ENCODE measurements at places on chromosomes 1 and 21.

DNA sequence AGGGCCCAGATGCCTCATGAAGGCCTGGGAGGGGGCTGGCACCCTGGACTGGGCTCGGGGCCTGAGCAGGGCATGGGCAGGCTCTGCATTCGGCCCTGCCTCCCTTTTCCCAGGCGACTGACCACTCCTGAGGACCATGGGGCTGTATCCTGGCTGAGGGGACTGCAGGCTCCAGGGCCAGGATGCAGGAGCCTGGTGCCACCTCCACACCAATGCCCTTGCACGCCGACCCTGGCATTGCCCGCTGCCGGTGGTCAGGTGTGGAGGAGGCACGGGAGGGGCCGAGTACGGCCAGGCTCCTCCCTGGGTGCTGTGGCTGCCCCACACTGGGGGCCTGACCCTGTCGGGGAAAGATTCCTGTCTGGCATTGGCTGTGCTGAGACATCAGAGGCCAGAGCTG, 128.9 kb downstream of the SIK1 start:
- H3K27me3 ChIP-seq = no peaks in the 10 kb centered on the region
- H3K4me3 ChIP-seq = no peak overlapping the region
- H3K36me3 ChIP-seq = no peaks in the 10 kb centered on the region

- no peaks in the 10 kb centered on the region for H3K4me1 ChIP-seq
- no peak for DNase-seq
Measured at GRCh38 chr1:180167721-180168467, 13.2 kb downstream of the QSOX1 start.

GRCh38 chr1:182315167-182315556, 76.4 kb downstream of the GLUL start:
- H3K4me3 ChIP-seq = no peak overlapping the region
- no peak overlapping the region for H3K27ac ChIP-seq
- H3K4me1 ChIP-seq = no peaks in the 10 kb centered on the region
- no peaks in the 10 kb centered on the region for H3K36me3 ChIP-seq

- no peaks in the 10 kb centered on the region for H3K36me3 ChIP-seq
- no peak overlapping the region for H3K4me3 ChIP-seq
- H3K27ac ChIP-seq = no peak overlapping the region
- no peaks in the 10 kb centered on the region for H3K27me3 ChIP-seq
- H3K4me1 ChIP-seq = no peaks in the 10 kb centered on the region
- no peak for DNase-seq
Measured at GRCh38 chr1:165894591-165894990, 67.2 kb downstream of the UCK2 start.

GRCh38 chr1:111204201-111204982, 3.9 kb upstream of the DENND2D start:
- no peaks in the 10 kb centered on the region for H3K36me3 ChIP-seq
- peak overlapping the region; percentile 71 for H3K4me3 ChIP-seq
- H3K27ac ChIP-seq = peak overlapping the region; percentile 78
- peak; percentile 88 for DNase-seq

DNA sequence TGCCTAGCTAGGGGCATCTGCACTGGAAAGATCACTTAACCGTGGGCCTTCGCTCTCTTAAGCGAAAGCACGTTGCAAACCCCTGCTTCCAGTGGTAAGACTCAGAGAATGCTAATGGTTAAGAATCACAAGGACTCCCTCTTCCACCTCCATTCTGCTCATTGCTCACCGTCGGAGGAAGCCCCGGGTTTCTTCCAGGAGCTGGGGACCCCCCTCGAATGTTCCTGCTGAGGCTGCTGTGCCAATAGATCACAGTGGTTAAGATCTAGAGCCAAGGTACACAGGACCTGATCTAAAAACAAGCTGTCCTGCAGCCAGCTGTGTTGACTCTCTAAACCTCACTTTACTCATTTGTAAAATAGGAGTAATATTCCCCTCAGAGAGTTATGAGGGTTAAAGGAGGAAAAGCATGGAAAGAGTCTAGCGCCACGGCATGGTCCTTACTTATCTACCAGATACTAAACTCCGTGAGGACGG, 765 bp downstream of the VAMP3 start:
- H3K27ac ChIP-seq = peak overlapping the region; percentile 75
- no peaks in the 10 kb centered on the region for H3K27me3 ChIP-seq
- peak overlapping the region; percentile 86 for H3K4me3 ChIP-seq

- H3K27ac ChIP-seq = no peak overlapping the region
- DNase-seq = no peak
- H3K27me3 ChIP-seq = no peaks in the 10 kb centered on the region
- peaks cover 9% of the 10 kb centered on the region for H3K36me3 ChIP-seq
- no peaks in the 10 kb centered on the region for H3K4me1 ChIP-seq
- no peak overlapping the region for H3K4me3 ChIP-seq
Measured at GRCh38 chr1:91691525-91691924, 190.9 kb downstream of the CDC7 start.

DNA sequence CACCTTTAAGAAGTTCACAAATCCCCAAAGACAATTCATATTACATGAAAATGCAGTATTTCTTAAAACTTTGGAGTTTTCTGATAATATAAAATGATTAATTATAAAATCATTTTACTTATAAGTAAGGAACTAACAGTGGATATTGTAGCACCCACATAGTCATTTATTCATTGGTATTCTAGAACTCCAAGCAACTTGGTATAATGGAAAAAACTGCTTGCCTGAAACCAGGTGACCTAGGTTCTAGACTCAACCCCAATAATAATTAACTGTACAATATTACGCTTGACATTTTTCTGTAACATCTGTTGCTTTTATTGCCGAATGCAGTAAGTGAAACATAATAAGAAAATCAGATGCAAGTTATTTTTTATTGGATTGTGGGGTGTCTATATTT, 2.4 kb downstream of the PLA2G4A start:
- no peaks in the 10 kb centered on the region for H3K36me3 ChIP-seq
- no peak overlapping the region for H3K4me3 ChIP-seq
- H3K4me1 ChIP-seq = no peaks in the 10 kb centered on the region
- no peak overlapping the region for H3K27ac ChIP-seq

DNA sequence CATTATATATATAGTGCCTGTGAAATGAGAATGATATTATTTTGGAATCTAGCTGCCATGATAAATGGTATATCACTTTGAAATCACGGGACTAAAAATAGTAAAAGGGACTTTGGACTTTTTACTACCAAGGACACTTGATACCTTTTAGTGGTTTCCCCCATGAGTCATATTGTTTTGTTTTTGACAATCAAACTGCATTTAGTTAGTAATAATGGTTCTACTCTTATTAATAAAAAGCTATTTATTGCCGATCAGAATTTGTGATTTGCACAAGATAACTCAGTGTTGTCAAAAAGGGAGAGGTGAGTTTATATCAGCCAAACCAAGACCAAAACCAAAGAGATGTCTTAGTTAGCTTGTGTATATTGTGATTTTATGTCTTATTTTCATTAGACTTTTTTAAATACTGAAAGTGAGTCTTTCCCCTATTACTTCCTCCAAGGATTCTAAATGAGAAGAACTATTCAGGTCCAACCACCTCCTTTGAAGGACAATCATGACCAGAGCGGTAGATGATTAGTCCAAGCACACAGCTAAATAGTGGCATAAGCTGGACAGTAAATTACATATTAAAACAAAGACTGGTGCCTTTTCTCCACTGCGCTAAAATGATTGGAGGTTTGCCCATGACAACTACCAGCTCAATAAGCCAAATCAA, 281.7 kb upstream of the ESRRG start:
- no peaks in the 10 kb centered on the region for H3K27me3 ChIP-seq
- H3K4me3 ChIP-seq = no peak overlapping the region
- H3K27ac ChIP-seq = no peak overlapping the region
- no peak for DNase-seq
- H3K36me3 ChIP-seq = no peaks in the 10 kb centered on the region
- H3K4me1 ChIP-seq = no peaks in the 10 kb centered on the region

DNA sequence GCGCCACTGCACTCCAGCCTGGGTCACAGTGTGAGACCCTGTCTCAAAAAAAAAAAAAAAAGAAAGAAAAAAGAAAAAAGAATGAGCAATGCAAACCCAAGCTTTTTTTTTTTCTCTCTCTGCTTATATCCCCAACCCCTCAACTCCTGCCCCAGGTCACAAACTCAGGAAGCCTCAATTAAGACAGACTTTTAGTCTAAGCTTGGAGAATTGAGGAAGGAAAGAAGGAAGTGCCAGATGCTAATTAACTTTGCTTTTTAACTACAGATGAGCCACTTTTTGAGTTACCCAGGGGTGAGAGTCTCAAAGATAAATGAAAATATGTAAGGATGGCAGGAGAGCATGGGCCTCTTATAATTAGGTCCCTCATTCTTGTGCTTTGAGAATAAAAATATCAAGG, 33.3 kb downstream of the PIK3CD start:
- no peak overlapping the region for H3K27ac ChIP-seq
- H3K4me1 ChIP-seq = peaks cover 11% of the 10 kb centered on the region
- DNase-seq = no peak
- no peak overlapping the region for H3K4me3 ChIP-seq
- H3K36me3 ChIP-seq = no peaks in the 10 kb centered on the region
- H3K27me3 ChIP-seq = no peaks in the 10 kb centered on the region

DNA sequence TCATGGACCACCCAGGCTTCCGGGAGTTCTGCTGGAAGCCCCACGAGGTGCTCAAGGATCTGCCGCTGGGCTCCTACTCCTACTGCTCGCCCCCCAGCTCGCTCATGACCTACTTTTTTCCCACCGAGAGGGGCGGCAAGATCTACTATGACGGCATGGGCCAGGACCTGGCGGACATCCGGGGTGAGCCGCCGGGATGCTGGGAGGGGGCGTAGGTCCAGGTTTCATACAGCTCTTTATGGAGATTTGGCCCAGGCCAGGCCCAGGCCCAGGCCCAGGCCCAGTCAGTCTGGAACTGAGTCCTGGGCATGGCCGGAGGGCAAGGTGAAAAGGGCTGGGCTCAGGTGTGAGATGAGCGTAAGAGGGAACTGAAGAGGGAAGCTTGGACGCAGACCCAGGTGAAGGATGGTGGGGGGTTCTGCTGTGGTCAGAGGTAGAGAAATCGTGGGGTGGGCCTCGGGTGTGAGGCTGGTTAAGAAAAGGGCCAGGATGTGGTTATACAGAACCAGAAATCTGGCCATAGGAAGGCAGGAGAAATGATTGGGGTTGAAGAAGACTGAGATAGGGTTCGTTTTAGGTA, 23.0 kb downstream of the DISP3 start:
- no peaks in the 10 kb centered on the region for H3K27me3 ChIP-seq
- H3K27ac ChIP-seq = no peak overlapping the region
- H3K36me3 ChIP-seq = no peaks in the 10 kb centered on the region
- DNase-seq = no peak
- no peak overlapping the region for H3K4me3 ChIP-seq
- H3K4me1 ChIP-seq = no peaks in the 10 kb centered on the region
